Non-pigmented ciliary epithelial cell (primary cell): ENCODE measurements at places on chromosomes 5 and 9.

GRCh38 chr9:4243113-4243512 lies 56.8 kb downstream of the GLIS3 start:
- DNase-seq = no peak

DNA sequence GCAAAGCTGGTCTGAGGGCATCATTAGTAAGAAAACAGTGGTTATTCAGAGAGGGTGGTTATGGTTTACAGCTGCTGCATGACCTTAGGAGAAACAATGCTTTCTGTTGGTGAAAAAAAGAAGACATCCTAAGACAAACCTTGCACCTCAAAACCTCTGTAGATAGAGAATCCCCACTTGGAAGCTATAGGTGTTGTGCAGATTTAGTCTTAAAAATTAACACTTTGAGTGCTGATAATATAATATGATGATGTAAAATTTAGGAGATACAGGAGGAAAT lies 1.4 kb upstream of the PTTG1 start:
- no peak for DNase-seq

DNA sequence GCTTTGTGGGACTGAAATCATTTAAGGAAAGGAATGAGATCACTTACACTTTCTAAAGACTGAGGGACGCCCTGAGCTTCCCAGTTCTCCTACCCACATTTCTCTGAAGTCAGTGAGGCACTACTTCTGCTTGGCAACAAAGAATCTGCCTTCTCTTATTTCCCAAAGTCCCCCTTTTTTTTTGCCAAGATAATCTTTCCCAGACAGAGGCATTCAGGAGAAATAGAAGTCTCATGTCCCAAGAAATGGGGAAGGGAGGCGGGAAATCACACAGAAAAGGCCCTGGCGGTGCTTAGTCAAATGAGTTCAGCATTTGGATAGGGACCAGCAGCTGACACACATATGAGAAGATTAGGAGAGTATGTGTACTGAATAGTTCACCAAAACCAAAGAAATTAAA lies 159.7 kb downstream of the MUSK start:
- DNase-seq = no peak

DNA sequence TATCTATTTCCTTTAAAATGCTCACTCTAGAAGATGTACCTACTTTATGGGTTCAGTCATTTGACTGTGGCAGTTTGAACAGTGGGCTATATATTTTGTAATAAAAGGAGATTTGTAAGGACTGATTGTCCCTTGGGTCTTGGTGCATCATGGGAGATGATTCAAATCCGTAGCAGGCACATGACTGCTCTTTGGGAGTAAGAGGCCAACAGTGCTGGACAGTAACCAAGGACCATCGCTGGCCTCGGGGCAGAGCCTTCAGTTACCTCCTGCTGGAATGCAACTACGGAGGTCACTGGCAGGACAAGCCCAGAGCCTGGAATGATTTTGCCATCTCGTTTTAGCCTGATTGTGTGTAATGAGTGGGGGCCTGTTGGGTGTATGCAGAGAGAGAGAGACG lies 7.0 kb upstream of the MAMDC2 start:
- DNase-seq = no peak

- DNase-seq = peak; percentile 58
These were observed 66.4 kb upstream of the FER start for GRCh38 chr5:108681079-108681921.

GRCh38 chr9:80500300-80500699 lies 928.5 kb downstream of the TLE4 start:
- no peak for DNase-seq
